ENCODE measurements at places on chromosomes 7 and 10.
A peak's percentile ranks its signal among the peaks of the same experiment; 100 is the strongest.

GRCh38 chr7:151665368-151665767 is 145.7 kb upstream of the RHEB start:
- no peak for DNase-seq

DNA sequence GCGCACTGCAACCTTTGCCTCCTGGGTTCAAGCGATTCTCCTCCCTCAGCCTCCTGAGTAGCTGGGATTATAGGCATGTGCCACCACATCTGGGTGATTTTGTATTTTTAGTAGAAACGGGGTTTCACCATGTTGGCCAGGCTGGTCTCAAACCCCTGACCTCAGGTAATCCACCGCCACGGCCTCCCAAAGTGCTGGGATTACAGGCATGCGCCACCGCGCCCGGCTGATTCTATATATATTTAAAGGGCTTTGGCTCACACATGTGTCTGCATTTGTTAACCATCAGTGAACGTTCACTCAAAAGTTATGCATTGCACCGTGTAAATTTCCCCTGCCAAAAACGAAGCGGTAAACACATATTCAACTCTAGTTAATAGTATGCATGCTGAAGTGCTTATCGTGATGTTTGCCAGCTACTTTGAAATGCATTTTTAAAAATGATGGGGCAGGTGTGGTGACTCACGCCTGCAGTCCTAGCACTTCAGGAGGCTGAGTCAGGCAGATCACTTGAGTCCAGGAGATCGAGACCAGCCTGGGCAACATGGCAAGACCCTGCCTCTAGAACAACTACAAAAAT is 17.7 kb upstream of the WIPI2 start:
- no peak for DNase-seq

DNA sequence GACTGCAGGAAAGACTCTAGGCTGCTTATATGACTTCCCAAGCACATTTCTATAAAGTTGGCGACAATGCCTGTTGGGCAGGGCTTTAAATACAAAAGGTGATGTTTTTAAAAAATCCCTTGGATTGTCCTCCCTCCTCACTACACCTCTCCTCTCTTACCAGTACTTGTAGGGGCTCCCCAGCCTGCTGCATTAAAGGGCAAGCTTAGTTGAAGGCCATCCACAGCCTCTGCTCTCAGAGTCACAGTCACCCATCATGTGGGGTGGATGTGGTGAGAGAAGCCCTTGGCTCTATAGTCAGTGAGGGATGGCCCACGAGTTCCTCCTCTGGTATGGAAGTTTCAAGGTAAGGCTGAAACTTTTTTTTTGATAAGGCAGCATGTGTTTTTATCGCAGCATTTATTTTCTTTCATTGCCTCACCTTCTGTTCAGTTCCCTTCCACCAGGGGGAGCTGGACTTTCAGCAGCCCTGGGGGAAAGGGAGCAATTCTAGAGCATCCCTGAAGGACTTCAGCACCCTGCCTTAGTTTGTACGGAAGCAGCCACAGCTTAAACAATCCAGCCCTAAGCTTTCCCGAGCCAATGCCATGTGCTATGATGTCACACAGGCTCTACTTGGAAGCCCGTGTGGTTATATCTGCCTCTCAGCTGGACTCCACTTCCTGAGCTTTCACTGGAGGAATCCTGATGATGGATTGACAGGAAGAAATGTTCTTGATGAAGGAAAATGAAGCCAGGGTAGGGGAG is 131.9 kb downstream of the CALCR start:
- peak; percentile 68 for DNase-seq

- no peak for DNase-seq
These were observed 101.2 kb downstream of the MKX start for GRCh38 chr10:27644307-27644939.

GRCh38 chr10:123269675-123270074 is 115.5 kb downstream of the BUB3 start:
- DNase-seq: no peak

- DNase-seq: peak; percentile 80
These were observed 63.5 kb downstream of the ZNF365 start for GRCh38 chr10:62437696-62438095.

DNA sequence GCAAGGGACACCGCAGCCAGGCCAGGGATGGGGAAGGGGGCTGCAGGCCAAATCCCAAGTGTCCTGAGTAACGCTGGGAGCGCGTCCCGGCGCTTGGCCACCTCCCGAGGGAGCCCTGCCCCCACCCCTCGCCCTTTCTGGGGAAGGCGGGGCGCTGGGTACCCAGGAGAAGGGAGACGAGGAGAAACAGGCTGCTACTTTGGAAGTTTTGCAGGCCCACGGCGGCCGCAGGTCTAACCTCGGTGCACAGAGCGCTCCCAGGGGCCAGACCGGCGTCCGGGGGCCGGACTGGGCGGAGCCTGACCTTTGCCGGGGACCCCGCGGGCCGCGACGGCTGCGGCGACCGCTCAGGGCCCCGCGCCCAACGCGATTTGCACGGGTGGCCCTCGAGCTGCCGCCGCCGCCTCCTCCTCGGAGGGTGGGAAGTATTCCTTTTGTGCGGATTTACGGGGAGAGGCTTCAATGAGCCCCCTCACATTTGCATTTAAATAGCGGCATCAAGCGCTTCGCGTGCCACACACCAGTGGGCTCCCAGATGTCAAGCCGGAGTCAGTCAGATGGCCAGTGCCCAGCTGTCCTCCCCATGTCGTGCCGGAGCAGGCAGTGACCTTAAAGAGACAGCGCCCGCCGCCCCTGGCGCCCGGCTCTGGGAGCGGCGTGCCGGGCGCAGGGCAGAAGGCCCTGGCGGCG is 3.0 kb upstream of the EBF3 start:
- no peak for DNase-seq

- DNase-seq: no peak
These were observed 4.5 kb upstream of the LRRC18 start for GRCh38 chr10:48944171-48944570.

GRCh38 chr10:10915215-10915614 is 102.5 kb upstream of the CELF2 start:
- peak; percentile 30 for DNase-seq

GRCh38 chr10:47078393-47079203 is 167.4 kb downstream of the PTPN20 start:
- DNase-seq: no peak

DNA sequence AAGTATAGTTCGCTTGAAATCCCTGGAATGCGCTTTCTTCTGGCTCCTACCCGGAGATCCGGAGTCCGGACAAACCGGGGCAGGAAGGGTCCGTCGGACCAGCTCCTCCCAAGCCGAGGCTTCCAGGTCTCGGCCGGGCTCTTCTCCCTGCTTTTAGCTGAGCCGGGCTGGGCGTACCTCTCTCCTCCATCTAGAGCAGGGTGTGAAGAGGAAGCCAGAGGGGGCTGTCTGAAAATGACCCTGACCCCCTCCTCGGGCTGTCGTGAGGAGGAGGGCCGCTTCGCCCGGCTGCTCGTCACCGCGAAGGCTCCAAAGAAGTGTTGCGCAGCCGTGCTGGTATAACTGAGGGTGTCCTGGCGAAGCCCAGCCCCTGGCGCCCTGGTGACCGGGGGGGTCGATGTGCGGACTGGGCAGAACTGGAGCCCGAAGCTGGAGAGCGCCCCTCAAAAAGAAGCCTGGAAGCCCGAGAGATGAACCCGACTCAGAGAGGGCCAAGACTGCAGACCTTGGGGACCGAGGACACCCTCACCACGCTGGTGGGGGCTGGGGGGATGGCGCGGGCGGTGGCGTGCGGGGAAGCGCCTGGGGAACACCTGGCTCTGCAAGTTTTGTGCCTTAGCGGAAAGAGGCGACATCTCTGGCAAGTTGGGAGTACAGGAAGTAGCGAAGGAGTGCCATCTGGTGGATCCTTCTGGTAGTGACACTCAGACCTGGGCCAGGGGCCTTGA is 5.7 kb downstream of the KAZALD1 start:
- peak; percentile 94 for DNase-seq

DNA sequence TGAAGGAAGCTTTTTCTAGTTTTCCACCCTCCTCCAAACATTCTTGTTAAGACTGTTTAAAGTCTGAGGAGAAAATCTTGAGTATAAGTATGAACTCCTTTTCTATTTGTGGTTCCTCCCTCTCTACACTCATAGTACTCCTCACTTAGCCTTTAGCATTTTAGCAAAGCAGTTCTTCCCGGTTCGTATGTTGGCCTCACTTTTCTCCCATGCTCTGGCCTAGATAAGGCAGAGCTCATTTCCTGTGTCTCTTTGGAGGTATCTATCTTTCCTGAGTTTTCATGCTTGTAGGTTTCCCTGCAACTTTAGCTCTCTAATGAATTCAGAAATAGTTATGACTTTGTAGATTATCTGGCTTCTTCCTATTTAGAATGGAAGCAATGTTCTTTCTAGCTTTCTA is 5.9 kb upstream of the OR2F1 start:
- DNase-seq: no peak

DNA sequence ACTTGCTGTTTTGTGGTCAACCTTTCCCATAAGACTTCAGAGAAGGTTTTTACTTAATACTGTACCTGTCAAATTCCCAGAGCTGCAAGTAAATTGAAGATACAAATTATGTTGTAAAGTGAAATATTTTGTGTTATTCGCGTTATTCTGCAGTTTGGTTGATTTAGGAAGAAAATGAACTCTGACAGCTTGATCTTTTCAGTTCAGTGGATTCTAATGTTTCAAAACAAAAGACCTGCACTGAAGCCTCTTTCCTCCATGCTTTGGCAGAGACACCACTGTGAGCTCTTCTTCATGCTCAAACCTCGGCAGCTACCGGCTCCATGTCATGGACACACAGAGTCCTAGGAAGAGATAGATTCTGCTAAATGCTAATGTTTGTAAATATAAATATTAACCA is 75.7 kb upstream of the INSYN2A start:
- no peak for DNase-seq

GRCh38 chr10:43671659-43672531 is 23.2 kb upstream of the ZNF32 start:
- peak; percentile 82 for DNase-seq

DNA sequence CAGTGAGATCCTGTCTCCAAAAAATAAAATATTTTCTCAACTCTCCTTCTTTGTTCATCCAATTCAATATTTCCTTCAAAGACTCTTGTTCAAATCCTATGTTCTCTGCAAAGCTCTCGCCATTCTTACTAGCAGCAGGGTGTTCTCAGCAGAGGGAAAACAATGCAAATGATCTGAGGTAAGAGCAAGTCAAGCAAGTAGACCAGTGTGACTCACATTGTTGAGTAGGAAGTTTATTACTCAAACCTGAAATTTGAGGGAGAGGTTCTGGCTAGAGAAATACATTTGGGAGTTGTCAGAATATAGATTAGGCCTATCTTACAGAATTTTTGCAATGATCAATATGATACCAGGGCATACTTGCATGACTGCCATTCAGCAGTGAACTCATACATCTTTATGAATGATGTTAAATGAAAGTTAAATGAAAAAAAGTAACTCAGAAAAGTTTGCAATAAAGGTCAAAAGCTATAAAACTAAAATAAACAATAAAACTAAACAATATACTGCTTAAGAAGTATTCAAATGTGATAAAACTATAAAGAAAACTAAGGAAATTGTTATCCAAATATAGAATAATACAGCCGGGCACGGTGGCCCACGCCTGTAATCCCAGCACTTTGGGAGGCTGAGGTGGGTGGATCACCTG is 5.8 kb downstream of the IDE start:
- DNase-seq: no peak

DNA sequence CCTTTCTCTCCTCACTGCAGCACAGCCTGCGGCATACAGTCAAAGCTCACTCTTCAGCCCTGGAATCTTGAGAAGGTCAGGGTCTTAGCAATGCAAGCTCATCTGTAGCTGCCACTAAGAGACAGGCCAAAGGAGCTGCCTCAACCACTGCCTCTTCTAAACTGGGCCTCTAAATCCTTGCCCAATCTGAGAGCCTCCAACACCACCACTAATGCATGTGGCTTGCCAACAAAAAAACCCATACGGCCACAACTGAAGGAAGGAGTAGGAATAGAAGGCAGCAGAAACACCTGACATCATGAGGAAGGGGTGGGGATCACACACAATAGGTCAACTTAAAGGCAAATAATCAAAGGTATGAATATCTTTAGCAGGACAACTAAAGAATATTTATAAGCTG is 183.8 kb downstream of the SRPK2 start:
- DNase-seq: no peak

DNA sequence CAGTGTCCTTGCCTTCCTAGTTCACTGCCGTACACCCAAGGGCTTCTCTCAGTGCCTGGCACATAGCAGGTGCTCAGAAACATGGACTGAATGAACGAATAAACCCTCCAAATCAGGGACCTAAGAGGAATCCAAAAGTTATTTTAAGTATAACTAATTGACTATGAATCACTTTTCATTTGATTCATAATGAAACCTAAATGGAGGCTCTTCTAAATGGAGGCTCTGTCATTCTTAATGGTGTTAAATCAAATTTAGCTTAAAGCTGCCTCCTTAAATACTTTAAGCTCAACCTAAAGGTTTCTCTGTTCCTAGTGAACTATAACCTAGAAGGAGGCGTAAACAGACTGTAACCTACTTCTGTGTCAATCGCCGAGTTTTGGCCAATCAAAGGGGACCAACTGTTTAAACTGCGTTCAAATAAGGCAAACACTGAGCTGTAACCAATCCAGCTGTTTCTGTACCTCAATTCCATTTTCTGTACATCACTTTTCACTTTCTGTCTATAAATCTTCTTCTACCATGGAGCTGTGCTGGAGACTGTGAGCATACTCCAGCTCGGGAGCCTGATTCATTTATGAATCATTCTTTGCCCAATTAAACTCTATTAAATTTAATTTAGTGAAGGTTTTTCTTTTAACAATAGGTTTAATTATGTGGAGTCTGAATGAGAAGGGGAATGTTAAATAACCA is 11.0 kb downstream of the PYROXD2 start:
- DNase-seq: no peak

- no peak for DNase-seq
These were observed 113.7 kb downstream of the EGFR start for GRCh38 chr7:55132550-55132889.

- DNase-seq: peak; percentile 28
These were observed 571.0 kb downstream of the SH2D4B start for GRCh38 chr10:81108516-81109199.

- DNase-seq: no peak
These were observed 313.4 kb downstream of the CXCL12 start for GRCh38 chr10:44071479-44071878.

DNA sequence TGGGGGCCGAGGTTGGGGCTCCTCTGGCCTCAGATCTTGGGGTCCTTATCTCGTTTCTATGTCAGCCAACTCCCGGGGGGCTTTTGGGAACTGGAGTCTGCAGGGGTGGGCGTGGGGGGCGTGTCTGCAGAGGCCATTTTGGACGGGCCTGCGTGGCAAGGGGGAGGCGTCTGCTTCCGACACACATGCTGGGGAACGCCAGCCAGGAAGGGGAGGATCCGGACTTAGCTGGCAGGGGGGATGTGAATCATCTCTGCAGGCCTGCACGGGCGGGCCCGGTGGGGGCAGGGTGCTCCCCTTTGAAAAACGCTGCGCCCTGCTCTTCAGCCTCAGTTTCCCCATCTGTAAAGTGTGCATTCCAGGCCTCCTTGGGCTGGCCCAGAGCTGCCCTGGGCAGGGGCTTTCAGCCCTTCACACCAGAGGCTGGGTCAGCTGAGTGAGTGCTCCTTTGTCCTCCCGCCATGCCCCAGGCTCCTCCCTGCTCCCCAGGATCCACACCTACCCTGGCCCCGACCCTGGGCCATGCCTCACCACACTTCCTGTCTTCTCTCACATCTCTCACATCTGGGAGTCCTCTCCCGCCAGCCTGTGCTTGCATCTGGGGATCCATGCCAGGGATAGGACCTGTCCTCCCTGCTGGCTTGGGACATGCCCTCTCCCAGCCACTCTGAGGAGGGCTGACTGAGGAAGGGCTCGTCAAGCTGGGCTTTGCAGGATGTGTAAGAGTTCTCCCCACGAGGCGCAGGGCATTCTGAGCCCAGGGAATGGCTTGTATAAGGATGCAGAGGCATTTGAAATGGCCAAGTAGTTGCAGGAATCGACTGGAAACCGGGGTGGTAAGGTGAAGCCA is 172.6 kb upstream of the TNRC18 start:
- peak; percentile 94 for DNase-seq

GRCh38 chr10:51838471-51838870 is 139.1 kb upstream of the CSTF2T start:
- no peak for DNase-seq
